ENCODE measurements at places on chromosomes 3 and 15.

- no peak for DNase-seq
Observed at GRCh38 chr3:31670136-31670535, 137.4 kb downstream of the STT3B start.

- DNase-seq = no peak
Observed at GRCh38 chr3:169591159-169591951, 72.2 kb downstream of the MECOM start.

DNA sequence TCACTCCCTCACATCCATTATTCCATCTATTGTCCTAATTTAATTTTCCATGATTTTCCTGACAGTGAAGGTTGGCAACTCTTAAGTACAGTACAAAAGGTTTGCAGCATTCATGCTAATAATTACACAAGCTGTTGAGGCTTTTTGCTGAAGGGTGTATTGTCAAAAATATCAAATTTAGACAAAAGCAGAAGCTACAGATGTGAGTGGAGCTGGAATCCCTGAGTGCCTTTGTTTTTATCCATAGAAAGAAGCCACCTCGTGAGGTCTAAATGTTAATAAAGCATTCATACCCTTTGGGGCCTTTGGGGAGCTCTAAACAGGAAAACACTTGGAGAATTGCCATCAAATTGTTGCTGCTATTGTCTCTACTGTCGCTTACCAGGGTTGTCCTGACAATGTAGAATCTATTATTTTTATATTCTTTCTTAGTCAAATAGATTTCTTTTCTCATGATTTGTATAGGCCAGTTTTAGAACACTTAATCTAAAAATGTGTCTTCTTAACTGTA lies 185.8 kb upstream of the ROBO1 start:
- no peak for DNase-seq

DNA sequence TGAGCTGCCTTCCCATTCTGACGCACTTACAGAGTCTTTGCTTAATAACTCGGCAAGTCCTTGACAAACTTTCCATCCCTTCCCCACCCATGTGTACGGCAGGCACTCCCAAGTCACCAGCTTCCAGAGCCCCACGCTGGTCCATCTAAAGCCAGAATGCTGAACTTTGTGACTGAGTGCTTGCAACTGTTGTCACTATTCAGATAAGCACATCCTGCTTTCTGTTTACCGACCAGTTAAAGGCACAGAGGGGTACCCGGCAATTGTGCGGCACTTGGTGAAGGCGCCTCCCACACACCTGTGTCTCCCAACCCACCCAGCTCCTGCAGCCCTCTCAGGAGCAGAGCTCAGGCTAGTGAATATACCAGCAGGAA lies 430.6 kb downstream of the FOXP1 start:
- DNase-seq = peak; percentile 5

GRCh38 chr3:159978918-159979703 lies 9.5 kb upstream of the IL12A start:
- DNase-seq = no peak

DNA sequence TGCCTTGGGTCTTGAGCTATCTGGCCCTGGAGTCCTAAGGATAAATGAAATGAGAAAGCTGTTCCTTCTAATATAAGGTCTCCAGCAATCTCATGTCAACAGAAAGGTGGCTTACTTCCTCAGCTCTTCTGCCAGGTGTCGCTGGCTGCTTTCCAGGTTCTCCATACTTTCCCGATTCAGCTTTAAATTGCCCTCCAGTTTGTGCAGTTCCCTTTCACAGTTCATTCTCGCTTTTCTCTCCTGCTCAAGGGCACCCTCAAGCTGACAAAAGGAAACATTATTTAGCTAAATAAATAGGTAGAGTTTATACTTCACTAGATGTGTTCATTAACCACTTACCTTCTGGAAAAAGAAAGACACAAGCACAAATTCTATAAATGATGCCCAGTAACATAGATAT lies 73.0 kb downstream of the MYH15 start:
- DNase-seq = no peak

DNA sequence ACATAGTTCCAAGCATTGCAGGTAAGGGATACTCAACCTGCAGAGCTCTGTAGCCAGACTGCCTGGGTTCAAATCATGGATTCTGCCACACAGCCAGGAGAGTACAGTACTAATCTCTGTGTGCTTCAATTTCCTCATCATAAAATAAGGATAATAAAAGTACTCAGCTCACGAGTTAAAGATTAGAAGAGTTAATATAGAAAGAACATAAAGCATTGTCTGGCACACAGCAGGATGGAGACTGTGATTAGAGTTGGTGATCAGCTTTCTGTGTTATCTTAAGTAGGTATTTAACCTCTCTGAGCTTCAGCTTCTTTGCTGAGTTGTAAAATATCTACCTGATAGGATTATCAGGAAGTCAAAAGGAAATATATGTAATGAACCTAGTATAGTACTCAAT lies 2.7 kb downstream of the CEP70 start:
- DNase-seq = no peak

- DNase-seq = no peak
Observed at GRCh38 chr3:194139814-194140391, 4.0 kb downstream of the HES1 start.

- no peak for DNase-seq
Observed at GRCh38 chr15:39583596-39584265, 2.9 kb downstream of the THBS1 start.

DNA sequence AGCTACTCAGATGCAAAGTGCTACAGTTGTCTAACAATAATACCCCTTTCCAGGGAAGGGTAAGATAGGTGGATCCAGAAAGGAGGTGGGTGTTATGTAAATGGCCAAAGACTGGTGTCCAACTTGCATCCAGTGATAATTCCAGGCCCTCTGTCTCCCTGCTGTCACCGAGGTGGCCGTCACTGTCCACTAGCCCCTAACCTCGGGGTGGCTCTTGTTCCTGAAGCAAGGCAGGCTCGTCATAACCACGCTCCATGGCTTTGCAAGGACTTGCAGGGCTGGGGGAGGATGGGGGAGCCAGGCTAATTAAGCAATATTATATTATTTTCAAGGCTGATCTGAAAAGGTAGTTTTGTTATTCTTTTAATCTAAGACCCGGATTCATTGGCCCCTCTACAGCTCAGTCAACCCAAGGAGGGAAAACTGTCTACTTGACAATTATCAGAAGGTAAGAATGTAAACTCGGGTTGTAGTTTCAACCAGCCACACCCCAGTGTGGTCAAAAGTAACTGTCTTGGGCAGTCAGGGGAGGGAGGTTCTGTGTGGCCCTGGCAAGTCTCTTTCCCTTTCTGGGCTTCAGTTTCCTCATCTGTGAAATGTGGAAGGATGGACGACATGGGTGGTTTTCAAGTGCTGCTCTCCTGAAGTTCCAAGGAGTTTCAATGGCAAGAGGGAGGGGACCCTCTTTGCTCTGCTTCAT lies 220.1 kb upstream of the BHLHE40 start:
- no peak for DNase-seq

DNA sequence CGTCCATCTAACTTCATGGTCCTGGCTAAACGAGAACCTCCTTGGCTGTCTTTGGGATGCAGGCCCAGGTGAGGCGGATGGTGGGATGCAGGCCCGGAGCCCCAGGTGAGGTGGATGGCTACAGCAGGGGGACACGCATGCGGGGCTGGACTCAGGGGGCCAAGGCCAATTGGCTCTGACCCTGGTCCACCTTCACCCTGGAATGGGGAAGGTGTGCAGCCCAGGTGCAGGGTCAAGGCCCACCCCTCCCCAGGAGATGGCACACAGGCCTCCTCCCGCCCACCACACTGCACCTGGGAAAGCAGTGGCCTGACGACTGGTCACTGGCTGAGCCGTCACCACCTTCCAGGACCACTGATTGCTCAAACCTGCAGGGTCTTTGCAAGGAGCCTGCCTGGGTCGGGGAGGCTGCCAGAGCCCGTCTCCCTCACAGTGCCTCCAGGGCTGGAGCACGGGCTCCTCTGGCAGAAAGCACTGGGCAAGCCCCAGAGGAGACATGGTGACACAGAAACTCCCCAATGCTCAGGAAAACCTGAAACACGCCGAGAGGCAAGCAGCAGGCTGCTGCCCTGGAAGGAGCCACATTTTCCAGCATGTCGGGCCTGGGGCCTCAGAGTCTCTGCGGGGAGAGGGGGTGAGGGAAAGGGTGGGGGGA lies 159.6 kb downstream of the LRRK1 start:
- no peak for DNase-seq

DNA sequence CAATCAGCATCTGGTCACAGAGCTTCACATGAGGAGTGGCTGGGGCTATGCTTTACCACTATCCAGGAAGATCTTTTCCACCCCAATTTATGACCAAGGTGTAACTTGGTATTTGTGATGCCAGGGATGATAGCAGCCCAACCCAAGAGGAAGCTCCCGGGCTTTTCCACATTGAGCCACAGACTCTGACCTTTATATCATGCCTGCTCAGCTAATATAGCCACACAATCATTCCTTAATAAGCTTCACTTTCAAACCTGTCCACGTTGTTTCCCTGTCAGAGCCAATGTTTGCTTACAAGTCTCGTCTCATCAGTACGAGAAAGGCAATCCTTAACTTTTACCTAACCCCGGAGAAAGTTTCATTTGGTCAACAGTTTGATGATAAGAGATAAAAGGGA lies 330.9 kb downstream of the SHQ1 start:
- peak; percentile 5 for DNase-seq

GRCh38 chr3:32240159-32240545 lies 1.7 kb downstream of the CMTM8 start:
- DNase-seq = peak; percentile 88

DNA sequence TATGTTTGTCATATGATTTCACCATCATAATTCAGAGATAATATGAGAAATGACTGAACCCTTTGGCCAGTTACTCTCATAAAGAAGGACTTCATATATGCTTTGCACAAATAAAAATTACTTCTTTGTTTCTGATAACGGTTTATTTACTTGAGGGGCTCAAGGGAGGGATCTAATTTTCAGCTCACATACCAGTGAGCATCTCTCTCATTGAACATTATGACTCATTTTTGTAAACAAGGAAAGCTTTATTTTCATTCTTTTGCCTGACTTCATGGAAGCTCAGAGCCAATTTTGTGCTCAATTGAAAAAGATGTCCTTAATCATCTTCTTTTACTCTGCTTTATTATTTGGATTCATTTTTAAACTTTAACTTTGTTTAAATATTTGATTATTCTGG lies 5.8 kb downstream of the NLGN1 start:
- DNase-seq = no peak

DNA sequence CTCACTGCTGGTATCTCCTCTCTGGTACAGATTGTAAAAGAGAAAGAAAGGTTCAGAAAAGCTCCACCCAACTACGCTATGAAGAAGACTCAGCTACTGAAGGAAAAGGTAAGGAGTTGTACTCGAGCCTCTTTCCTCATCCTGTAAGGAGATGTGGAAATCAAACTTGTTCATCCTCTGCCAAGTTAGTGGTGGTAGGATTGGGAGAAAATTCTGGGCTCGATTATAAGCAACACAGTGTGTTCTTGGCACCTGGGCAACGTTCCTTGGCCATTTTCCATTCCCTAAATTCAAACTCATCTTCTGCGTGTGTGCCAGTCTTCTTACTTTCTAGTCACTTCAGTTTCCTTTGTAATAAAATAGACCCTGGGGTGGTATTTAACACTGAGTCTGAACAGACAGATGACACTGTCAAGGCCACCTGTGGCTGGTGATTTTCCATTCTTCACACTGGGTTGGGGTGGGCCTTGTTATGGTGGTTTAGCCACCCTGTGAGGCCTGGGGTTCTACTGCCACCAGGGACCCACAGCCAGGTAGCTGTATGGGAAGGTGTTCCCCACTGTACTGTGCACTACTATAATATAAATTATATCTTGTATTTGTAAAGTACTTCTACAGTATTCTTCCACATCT lies 17.1 kb upstream of the ITPKA start:
- no peak for DNase-seq

DNA sequence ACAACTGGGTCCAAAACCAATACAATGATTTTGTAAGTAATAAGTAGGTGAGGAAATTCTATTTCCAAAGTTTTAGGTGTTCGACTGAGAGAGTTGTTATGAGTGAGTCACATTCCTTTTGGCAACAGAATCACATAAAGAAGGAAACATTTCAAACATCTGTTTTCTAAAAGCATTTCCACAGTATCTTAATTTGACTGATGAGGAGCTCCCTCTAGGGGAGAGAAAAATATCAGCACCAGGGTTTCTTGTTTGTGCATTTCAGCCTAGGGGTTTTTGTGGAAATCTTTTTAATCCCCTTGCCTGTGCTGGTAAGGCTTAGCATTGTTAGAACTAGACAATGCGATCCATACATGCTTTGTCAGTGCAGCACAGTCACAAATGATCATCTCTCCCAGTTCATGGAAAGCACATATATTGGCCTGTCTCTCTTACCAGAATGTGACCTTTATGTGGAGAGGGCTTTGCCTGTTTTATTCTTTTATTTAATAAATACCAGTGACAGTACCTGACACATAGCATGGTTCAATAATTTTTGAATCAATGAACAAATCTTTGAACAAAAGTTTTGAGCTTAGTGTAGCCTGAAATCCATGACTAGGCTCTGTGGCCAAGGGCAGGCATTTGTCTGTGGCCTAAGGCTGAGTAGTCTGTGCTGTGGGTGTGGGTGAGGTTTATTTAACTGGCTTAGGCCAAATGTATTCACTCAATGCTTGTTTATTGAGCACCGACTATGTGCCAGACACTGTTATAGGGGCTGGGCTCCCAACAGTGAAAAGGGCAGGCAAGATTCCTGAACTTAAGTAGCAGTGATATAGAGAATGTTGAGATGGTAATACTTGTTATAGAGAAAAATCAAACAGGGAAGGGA lies 21.1 kb upstream of the IQCF6 start:
- peak; percentile 39 for DNase-seq

- no peak for DNase-seq
Observed at GRCh38 chr15:100090411-100090810, 251.4 kb downstream of the ADAMTS17 start.

DNA sequence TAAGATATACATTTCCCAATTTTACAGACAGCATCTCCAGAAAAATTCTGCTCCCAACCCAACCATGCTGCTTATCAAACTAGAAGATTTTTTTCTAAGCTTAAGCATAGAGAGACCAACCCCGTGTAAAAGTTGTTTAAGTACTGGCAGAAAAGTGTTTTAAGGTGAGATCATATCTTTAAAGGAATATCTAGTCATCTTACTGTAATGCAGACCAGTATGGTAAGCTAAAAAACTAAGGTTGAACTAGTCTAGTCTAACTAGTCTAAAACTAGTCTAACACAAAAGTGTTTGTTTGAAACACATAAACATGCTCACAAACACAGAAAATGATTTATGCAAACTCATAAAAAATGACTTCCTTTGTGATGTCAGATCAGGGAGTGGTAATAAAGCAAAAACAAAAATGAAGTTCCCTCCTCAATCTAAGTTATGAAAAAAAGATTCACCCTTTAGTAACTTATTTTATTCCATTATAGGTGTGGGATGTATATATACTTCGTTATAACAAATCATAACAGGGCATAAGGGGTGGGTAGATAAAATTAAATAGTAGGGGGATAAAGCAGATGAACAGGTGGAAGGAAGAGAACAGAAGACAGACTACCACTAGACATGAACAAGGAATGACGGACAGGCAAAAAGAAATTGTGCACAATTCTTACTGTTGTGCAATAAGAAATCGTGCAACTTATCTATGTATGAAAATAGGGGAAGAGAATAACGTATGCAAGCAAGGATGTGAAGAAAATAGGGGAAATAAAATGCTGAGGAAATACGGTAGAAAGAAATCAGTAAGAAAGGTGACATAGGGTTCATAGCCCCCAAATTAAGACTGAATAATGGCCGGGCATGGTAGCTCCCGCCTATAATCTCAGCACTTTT lies 10.0 kb downstream of the MYO5A start:
- no peak for DNase-seq
